Breast epithelium (tissue), 4 donors: ENCODE measurements at places on chromosomes 3 and 15. TPM values are rescaled to one million over a fixed set of nuclear protein-coding genes. Genes with fewer than 3 reads are reported as not detected.

Gene BCL2A1
- 12.6 TPM for total RNA-seq

Gene GCNT3
- not detected for total RNA-seq

Gene SKOR1
- 0.98 TPM for total RNA-seq

Gene ISL2
- total RNA-seq = 0.29 TPM

Gene SCG3
- 0.33 TPM for total RNA-seq

Gene TTLL13
- not detected for total RNA-seq

Gene EFL1
- total RNA-seq = 22.9 TPM

DNA sequence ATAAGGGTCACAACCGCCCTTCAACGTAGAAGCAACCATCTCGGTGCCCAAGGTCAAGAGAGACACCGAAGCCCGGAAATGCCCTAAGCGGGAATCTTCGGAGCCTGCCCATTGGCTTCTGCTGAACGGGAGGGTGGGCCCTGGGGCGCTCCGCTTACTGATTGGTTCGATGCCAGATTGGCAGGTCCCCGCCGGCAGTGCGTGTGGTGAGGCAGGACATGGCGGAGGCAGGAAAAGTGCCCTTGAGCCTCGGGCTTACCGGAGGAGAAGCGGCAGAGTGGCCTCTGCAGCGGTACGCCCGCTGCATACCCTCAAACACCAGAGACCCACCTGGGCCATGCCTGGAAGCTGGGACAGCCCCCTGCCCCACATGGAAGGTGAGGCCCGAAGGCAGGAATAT, at the start of gene REC114:
Gene REC114, plus strand, starts transcription at position 197 of the 400 bp plus-strand sequence. Its CDS starts 22 bp downstream, at position 219.
- H3K27me3 ChIP-seq = peaks cover 18% of the 10 kb centered on the region
- H3K27ac ChIP-seq = no peak within 1 kb of the TSS
- no peaks in the 10 kb centered on the region for H3K4me1 ChIP-seq

- no peaks in the 10 kb centered on the region for H3K4me1 ChIP-seq
- DNase-seq = no peak
- H3K36me3 ChIP-seq = no peaks in the 10 kb centered on the region
- no peak overlapping the region for H3K27ac ChIP-seq
- H3K4me3 ChIP-seq = no peak overlapping the region
- H3K27me3 ChIP-seq = no peaks in the 10 kb centered on the region
Observed at GRCh38 chr3:127622772-127623576, 6.0 kb upstream of the PODXL2 start.

GRCh38 chr3:177538048-177538749, 340.9 kb upstream of the TBL1XR1 start:
- H3K4me3 ChIP-seq = no peak overlapping the region
- H3K27me3 ChIP-seq = no peaks in the 10 kb centered on the region
- no peak for DNase-seq
- no peaks in the 10 kb centered on the region for H3K36me3 ChIP-seq

DNA sequence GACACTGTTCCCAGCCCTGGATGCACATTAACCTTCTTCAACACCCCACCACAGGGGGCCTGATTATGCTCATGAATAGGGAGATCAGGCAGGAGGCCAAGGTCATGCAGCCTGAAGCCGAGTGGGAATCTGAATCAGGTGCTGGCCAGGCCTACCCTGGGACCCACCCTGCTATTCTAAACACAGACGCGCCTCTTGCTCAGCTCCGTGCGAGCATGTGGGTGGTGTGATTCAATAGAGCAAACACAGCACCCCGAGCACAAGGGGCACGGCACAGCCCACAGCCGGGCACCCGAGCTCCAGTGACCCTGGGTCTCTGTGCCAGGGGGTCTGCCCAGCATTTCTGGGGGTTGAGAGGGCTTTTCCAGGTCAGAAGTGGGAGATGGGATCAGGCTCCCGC, 24.6 kb upstream of the GRIP2 start:
- no peaks in the 10 kb centered on the region for H3K36me3 ChIP-seq
- H3K27me3 ChIP-seq = no peaks in the 10 kb centered on the region
- H3K4me1 ChIP-seq = no peaks in the 10 kb centered on the region
- no peak for DNase-seq
- H3K27ac ChIP-seq = no peak overlapping the region

DNA sequence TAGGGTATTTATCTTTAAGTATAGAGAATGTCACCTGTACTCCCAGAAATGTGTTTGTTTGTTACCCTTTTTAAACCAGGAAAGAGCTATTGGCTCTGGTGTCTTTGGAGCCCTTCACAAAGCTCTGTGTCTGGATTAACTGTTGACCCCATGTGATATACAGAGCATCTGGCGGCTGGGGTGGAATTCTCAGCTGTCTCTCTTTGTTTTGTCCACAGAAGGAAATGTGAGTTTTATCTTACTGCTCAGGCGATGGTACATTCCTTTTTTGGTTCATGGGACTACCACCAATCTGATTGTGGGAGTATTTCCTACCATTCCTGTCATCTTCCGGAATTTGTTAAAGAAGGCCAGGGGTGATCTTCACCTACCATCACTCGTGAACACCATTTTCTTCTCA, 120.3 kb downstream of the AKAP13 start:
- no peak overlapping the region for H3K27ac ChIP-seq
- no peak for DNase-seq
- no peak overlapping the region for H3K4me3 ChIP-seq
- H3K4me1 ChIP-seq = peaks cover 4% of the 10 kb centered on the region
- no peaks in the 10 kb centered on the region for H3K27me3 ChIP-seq

DNA sequence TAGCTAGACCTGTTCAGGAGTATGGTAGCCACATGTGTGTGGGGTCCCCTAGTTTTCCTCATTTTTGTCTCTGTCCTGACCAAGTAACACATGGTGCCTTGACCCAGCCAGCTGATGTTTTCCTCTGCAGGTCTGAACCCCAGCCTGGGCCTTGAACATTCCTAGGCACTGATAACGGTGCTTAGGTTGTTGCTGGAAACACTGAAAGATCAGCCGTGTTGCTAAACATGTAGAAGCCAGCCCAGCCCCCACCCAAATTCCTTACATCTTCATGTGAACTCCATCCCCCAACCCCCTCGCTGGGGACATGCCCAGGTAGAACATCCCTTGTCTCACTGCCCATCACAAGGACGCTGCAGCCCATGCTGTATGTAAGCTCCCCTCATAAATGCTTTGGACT, 18.7 kb downstream of the RTP3 start:
- no peaks in the 10 kb centered on the region for H3K36me3 ChIP-seq
- H3K4me3 ChIP-seq = no peak overlapping the region
- H3K4me1 ChIP-seq = no peaks in the 10 kb centered on the region
- H3K27ac ChIP-seq = no peak overlapping the region

DNA sequence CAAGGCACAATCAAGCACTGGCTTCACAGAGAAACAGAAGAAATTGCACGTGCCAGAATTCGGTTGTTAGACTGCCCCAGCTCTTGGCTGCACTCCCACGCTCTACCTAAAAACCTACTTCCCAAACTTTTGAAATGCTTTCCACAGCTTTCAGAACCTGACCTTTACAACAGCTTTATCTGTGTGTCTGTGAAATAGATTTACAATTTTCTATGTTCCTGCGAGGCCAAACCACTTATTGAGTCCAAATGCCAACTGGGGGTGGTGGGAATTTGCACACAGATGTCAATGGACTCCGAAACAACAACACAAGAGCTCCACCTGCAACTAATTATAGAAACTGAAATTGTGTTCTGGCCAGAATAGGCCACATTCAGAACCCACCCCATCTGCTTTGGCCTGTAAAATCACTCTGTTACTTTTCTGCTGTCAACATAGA, 44.6 kb downstream of the ERC2 start:
- no peaks in the 10 kb centered on the region for H3K27me3 ChIP-seq
- DNase-seq = no peak
- no peaks in the 10 kb centered on the region for H3K4me1 ChIP-seq
- no peaks in the 10 kb centered on the region for H3K36me3 ChIP-seq
- no peak overlapping the region for H3K27ac ChIP-seq
- H3K4me3 ChIP-seq = no peak overlapping the region

- DNase-seq = no peak
- H3K36me3 ChIP-seq = no peaks in the 10 kb centered on the region
- H3K27ac ChIP-seq = no peak overlapping the region
- H3K4me1 ChIP-seq = no peaks in the 10 kb centered on the region
- H3K4me3 ChIP-seq = no peak overlapping the region
Observed at GRCh38 chr3:54850484-54851018, 77.3 kb downstream of the LRTM1 start.

DNA sequence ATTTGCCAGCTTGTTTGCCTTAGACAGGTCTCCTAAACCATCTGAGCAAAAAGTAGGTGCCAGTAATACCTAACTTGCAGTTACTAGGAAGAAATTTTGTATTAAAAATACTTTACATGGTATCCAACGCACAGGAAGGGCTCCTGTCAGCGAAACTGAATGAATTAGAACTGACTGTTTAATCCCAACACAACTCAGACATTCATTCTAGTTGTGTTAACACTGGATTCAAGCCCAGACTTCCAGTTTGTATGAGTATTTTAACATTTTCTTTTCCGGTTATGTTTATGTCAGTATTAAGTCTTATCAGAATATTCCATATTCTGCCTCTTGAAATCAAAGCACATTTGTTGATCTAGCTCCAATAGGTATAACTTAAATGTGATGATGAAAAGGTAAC, 82.0 kb upstream of the SOX2 start:
- no peak overlapping the region for H3K4me3 ChIP-seq
- no peak for DNase-seq
- no peaks in the 10 kb centered on the region for H3K36me3 ChIP-seq
- H3K4me1 ChIP-seq = no peaks in the 10 kb centered on the region
- no peaks in the 10 kb centered on the region for H3K27me3 ChIP-seq
- H3K27ac ChIP-seq = no peak overlapping the region

GRCh38 chr3:177466074-177466473, 268.8 kb upstream of the TBL1XR1 start:
- DNase-seq = no peak
- no peak overlapping the region for H3K27ac ChIP-seq
- H3K4me3 ChIP-seq = no peak overlapping the region
- H3K4me1 ChIP-seq = no peaks in the 10 kb centered on the region

DNA sequence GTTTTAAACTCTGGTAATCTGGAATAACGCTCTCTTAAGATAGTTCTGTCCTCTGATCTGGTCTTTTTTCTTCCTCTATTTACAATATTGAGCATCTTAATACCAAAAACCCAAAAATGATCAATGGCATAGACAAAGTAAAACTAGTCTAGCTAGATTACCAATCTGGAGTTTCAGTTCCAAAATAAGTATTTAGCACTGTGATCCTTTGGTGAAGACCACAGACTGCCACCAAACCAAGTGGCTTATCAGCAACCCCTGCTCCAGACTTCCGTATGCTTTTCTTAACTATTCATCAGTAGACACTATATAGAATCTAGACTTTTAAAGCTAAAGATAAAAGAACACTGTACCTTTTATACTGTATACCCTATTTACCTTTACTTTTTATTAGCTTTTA, 35.5 kb upstream of the MAN2C1 start:
- H3K4me3 ChIP-seq = no peak overlapping the region
- no peaks in the 10 kb centered on the region for H3K36me3 ChIP-seq
- H3K27ac ChIP-seq = no peak overlapping the region
- DNase-seq = no peak
- no peaks in the 10 kb centered on the region for H3K4me1 ChIP-seq

DNA sequence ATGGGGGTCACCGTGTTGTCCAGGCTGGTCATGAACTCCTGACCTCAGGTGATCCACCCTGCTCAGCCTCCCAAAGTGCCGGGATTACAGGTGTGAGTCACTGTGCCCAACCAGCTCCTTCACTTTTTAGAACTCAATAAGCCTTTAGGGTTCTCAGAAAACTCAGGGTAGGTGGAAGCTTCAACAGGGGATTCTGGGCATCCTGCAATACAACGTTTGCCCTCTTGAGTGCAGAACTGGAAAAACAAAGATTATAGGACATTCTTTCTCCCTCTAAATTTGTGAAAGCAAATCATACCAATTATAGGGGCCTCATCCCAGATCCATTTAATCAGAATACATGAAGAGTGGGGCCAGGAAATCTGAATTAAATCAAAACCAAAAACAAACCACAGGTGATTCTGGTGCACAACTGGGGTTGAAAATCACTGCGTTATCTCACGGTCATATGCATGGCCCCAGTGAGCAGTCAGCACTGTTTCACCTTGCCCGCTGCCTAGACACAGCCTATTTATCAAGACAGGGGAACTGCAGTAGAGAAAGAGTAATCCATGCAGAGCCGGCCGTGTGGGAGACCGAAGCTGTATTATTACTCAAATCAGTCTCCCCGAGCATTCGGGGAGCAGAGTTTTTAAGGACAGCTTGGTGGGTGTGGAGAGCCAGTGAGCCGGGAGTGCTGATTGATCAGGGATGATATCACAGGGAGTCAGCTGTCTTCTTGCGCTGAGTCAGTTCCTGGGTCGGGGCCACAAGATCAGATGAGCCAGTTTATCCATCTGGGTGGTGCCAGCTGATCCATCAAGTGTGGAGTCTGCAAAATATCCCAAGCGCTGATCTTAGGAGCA, 58.4 kb downstream of the TMEM44 start:
- no peaks in the 10 kb centered on the region for H3K36me3 ChIP-seq
- peak overlapping the region; percentile 64 for H3K27ac ChIP-seq
- H3K4me1 ChIP-seq = no peaks in the 10 kb centered on the region
- H3K4me3 ChIP-seq = no peak overlapping the region
